RKO (cell line): ENCODE measurements at places on chromosomes 16 and 17.

- DNase-seq, result peak; percentile 71
These were observed 1.0 kb upstream of the FBRS start for GRCh38 chr16:30656974-30657865.

DNA sequence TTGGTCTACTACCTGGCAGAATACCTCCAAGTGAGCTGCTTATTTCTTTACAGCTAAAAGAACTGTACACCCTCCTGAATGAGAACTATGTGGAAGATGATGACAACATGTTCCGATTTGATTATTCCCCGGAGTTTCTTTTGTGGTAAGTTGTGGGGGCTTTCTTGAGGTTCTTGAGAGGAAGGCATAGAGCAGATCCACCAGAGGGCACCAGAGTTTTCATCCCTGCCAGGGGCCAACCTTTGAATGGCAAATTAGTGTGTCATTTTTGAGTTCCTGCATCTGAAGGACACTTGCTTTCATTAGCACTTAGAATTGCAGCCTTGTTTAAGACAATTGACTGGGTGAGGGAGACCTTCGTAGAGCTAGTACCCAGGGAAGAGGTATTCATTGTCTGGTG, 35.0 kb downstream of the NMT1 start:
- DNase-seq, result peak; percentile 55

- DNase-seq, result no peak
These were observed 119.2 kb upstream of the NETO2 start for GRCh38 chr16:47262938-47263337.

- DNase-seq, result no peak
These were observed 8.9 kb upstream of the DLX3 start for GRCh38 chr17:50003911-50004310.

- no peak for DNase-seq
These were observed 235.2 kb upstream of the TNRC6C start for GRCh38 chr17:77723071-77723908.
